Right ventricle myocardium superior (tissue), 1 donor: ENCODE measurements at places on chromosomes 1 and 21.

DNA sequence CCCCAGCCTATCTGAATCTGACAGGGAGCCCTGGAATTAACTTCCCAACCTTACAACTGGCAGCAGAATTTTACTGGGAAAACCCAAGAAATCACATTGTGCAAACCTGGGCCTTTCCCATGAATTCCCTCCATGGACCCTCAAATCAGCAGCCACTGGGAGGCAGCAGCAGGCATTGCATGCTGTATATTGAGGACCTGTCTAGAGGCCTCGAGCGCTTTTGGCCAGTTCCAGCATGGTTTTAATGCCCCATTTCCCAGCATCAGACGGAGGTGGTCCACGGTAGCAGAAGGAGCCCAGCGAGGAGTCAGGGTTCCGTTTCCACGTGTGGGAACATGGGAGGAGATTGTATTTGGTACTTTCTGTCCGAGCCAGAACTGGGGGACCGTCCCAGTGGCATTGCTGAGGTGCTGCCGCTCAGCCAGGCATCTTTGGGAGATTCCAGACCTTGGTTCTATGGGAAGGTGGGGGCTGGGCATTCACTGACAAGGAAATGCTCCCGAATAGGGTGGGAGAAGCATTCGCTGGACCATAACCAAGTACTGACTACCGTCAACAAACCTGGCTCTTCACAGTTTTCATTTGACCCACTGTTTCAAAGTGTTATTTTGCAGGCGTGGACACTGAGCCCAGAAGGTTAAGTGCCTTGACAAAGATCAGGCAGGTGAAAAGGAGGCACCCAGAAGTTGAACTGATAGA is 15.9 kb downstream of the BMP8A start:
- no peak for DNase-seq

DNA sequence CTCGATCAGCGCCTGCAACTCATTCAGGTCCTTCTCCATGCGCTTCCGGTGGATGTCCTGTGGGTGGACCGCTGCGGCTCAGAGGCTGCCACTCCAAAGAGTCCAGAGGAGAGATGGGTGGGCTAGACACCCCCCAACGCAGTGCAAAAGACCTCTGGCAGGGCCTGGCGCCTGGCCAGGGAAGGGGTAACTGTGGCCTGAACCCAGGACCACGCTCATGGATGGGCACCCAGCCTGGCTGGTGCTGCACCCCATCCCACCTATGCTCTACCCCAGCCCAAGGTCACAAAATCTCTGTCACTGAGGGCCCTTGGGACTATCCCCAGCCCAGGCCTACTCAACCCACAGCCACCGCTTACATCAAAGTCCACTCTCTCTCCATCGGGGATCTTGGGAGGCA is 12.2 kb downstream of the TNNT2 start:
- peak; percentile 43 for DNase-seq

- DNase-seq, result no peak
These were observed 254.0 kb upstream of the RUNX1 start for GRCh38 chr21:35303085-35303484.

DNA sequence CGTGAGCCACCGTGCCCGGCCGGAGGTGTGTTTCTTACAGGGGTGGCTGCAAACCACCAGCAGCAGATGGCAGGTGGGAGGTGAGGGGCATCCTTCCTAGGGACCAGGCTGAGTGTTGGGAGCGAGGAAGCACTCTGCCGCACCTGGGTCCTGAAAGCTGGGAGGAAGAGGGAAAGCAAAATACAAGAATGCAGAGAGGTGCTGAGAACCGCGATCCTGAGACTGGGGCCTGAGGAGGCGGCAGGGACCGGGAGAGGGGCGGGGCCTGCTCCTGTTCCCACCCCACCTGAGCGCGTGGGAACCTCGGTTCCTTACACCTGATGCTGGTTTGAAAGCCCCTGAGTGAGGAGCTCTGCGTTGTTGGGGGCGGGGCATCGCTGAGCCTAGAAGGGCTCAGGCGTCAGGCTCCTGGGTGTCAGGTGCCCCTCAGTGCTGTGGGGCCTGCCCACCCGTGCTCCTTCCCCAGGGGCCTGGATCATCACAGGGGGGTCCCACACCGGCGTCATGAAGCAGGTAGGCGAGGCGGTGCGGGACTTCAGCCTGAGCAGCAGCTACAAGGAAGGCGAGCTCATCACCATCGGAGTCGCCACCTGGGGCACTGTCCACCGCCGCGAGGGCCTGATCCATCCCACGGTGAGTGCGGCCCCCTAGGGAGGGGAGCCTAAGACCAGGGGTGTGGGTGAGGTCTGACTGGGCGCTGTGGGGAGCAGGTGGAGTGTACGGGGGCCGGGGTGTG is 15.5 kb downstream of the TRPM2 start:
- peak; percentile 24 for DNase-seq

GRCh38 chr21:39007985-39008384 is 175.3 kb downstream of the PSMG1 start:
- no peak for DNase-seq

DNA sequence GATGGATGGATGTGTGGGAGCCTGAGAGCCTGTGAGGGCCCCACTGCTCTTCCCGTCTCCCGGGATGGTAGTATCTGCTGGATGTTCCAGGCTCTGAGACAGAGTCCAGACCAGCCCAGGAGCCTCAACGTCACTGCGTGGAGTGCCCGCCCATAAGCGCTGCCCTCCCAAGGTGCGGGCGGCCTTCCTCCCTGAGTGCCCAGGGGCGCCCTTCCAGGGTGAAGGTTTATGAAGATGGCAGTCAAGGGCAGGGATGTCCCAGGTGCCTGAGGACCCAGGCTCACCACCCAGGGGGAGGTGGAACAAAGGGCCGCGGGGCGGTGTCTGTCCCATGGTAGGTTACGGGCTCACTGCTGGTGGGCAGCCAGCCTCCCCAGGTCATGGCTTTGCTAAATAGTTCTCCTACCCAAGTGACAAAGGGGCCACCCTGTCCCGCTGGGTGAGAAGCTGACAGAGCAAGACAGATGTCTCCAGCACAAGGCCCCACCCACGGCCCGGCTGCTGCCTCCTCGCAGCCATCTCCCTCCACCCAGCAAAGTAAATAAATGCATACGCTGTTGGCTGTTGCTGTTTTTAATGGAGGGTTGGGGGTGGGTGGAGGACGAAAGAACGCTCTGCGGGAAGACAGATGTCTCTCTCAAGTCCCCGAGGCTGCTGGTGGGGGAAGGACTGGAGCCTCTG is 9.0 kb upstream of the GPR153 start:
- no peak for DNase-seq

GRCh38 chr21:35852820-35853219 is 207.5 kb downstream of the SETD4 start:
- DNase-seq, result no peak

DNA sequence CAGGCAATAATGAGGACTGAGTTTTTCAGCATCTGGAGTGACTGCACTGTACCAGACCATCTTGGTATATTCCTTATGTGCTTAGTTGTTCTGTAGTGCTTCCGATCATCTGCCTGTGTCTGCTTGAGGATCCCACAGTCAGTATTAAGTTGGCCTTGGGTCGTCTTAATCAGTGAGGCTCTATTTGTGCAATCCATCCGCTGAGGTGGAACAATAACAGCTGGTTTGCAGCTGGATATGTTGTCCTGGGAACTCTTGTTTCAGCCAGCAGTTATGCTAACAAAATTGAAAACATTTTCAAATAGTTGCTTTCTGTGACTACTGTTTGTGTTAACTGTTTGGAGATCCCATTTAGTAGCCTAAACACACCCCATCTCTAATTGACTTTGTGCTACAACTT is 73.7 kb downstream of the LAMC1 start:
- no peak for DNase-seq

DNA sequence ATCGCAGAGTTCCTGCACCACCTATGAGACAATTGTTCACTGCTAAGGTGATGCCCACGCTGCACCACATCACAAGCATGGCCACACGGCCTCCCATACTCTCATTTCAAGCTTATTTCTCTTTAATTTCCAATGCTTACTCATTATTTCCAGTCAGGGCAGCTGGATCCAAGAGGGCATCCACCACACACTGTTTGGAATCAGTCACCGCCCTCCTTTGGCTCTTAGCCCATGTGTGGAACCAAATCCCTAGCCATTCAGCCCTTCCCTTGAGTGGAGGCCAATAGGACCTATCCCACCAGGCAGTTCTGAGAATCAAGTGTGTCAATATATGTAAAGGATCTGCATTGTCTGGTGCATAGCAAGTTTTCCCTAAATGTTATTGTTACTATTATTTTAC is 26.3 kb upstream of the PALMD start:
- no peak for DNase-seq

DNA sequence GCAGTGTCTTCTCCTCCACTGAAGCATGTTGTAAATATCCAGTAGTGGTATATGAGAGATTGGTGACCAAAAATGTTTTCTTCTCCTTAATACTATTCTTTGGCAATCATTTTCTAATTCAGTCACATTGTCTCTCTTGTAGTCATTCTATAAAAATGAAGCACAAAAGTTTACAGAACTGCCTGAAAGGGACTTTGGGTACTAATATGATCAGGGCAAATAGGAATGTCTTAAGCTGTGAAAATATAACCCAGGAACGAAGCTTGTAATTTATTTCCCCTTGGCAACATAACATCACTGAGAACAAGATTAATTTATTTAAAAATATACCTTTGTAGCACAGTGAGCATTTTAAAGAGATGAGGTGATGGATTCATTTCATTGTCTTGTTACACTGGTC is 4.9 kb downstream of the B3GALT2 start:
- DNase-seq, result no peak

- DNase-seq, result no peak
These were observed 37.9 kb upstream of the TSPEAR start for GRCh38 chr21:44749116-44749758.

- DNase-seq, result no peak
These were observed 871.0 kb upstream of the ADAMTS5 start for GRCh38 chr21:27837936-27838335.

- no peak for DNase-seq
These were observed 71.9 kb downstream of the SYCP1 start for GRCh38 chr1:114926607-114927006.

DNA sequence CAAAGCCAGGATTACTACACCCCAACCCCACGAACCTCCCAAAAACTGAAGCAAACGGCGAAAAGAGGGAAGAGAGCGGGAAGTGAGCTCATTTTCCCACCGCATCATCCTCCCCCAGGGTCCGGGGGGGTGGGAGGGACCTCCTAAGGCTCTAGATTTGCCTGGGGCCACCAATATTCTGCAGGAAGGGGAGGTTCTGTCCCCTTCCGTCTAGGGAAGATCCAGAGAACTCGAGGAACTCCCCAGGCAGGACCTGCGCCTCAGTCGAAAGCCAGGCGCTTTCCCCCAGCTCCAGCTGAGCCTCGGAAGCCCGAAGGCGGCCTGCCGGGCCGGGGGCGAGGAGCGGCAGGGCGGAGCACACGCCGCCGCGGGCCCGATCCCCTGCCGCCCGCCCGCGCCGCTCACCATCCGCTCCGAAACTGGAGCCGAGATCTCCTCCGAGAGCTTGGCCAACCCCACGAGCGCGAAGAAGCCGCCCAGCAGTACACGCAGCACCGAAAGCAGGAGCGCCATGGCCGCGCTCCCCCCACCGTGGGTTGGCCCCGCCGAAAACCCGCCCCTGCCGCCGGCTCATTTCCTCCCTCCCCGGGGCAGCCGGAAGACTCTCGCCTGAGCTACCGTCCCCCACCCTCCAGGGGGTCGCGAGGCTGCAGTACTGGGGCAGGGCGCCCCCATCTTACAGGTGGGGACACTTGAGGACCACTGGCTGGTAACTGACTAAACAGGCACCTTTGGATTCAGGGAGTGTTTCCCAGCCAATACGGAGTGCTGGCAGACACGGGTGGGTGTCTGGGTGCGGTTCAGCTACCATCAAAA is at the start of gene TMEM35B:
TSS of gene TMEM35B (minus strand) at position 555 of the 816 bp plus-strand sequence. CDS start at position 513, 42 bp downstream.
- DNase-seq, result peak; percentile 87

GRCh38 chr1:182875889-182876288 is 36.7 kb downstream of the DHX9 start:
- no peak for DNase-seq

DNA sequence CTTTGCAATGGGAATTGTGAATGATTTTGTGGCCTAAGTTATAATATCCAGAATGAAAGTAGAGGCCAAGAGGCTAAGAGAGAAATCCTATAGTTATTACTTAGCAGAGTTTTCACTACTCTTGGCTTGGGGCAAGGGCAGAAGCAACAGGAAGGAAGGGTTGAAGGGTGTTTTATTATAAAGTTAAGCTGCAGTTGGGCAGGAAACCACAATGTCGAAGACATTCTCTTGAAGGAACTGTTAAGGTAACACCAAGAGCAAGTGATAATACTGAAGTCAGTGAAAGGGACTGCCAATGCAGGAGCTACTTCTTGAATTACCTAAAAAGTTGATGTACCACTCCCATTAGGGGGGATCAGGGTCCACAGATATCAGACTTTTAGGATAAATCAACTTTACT is 8.3 kb downstream of the XCL2 start:
- no peak for DNase-seq

GRCh38 chr21:20721151-20721550 is 277.1 kb upstream of the NCAM2 start:
- DNase-seq, result no peak

GRCh38 chr1:184624626-184625025 is 130.0 kb downstream of the EDEM3 start:
- no peak for DNase-seq

GRCh38 chr1:46401154-46401913 is 7.2 kb downstream of the FAAH start:
- no peak for DNase-seq

GRCh38 chr1:167109125-167109524 is 15.2 kb downstream of the STYXL2 start:
- DNase-seq, result no peak

- DNase-seq, result no peak
These were observed 11.6 kb downstream of the SLC6A17 start for GRCh38 chr1:110161849-110162248.

GRCh38 chr1:20343149-20343937 is 52.7 kb downstream of the VWA5B1 start:
- no peak for DNase-seq

DNA sequence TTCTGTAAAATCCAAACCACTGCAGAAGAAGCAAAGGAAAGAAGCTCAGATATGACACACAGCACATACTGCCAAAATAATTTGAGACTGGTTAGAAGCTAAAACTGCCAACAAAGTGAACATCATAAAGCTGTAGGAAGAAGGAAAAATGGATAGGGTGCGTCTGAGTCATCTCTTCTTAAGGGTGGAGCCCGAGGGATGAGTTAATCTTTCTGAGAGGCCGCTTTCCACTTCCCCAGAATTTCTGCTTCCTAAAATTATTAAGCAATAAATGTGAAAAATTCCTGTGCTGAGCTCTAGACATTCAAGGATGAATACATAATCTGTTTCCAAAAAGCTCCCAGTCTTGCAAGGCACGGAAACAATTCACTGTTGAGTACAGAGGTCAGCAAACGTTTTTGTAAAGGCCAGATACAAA is 20.1 kb downstream of the PPT1 start:
- DNase-seq, result no peak

- DNase-seq, result no peak
These were observed 42.4 kb upstream of the RUNX1 start for GRCh38 chr21:35091496-35091895.
